ENCODE measurements at places on chromosomes 4 and X. TPM values are rescaled to one million over a fixed set of nuclear protein-coding genes. Genes with fewer than 3 reads are reported as not detected.

Gene RAB9B
- 15.4 TPM for polyA plus RNA-seq

Gene LIMCH1
- 86.4 TPM for polyA plus RNA-seq

Gene CPZ
- polyA plus RNA-seq, result not detected

Gene MAGEA11
- polyA plus RNA-seq, result not detected

Gene CLCN4
- 63.8 TPM for polyA plus RNA-seq

Gene HSFX1
- not detected for polyA plus RNA-seq

Gene MAGEA1
- not detected for polyA plus RNA-seq

Gene CFP
- polyA plus RNA-seq, result not detected

Gene MAGEB1
- polyA plus RNA-seq, result not detected

Gene TCEAL7
- polyA plus RNA-seq, result 45.5 TPM

Gene FAM114A1
- polyA plus RNA-seq, result 3.0 TPM

Gene GAGE12F
- polyA plus RNA-seq, result not detected

Gene TCP11X2
- not detected for polyA plus RNA-seq

Gene LANCL3
- 0.29 TPM for polyA plus RNA-seq

Gene GLRA3
- polyA plus RNA-seq, result 18.9 TPM

Gene ARMCX4
- polyA plus RNA-seq, result 5.1 TPM

Gene ZNF275
- polyA plus RNA-seq, result 2.5 TPM

Gene CD40LG
- not detected for polyA plus RNA-seq

Gene TEX13C
- polyA plus RNA-seq, result not detected

Gene TRIM61
- polyA plus RNA-seq, result 3.8 TPM
